ENCODE measurements at places on chromosomes 2 and 18. TPM values are rescaled to one million over a fixed set of nuclear protein-coding genes. Genes with fewer than 3 reads are reported as not detected.

EGR4 gene
- total RNA-seq = 0.09 TPM

C2orf15 gene
- 1.8 TPM for total RNA-seq

CKAP2L gene
- total RNA-seq = 0.64 TPM

CCDC150 gene
- 0.35 TPM for total RNA-seq

CD207 gene
- not detected for total RNA-seq

GLI2 gene
- 3.2 TPM for total RNA-seq

ALK gene
- total RNA-seq = 0.17 TPM

HRH4 gene
- not detected for total RNA-seq

POTEF gene
- 0.06 TPM for total RNA-seq

ACVR1C gene
- total RNA-seq = 2.7 TPM

CAPN10 gene
- total RNA-seq = 9.7 TPM

MEP1B gene
- total RNA-seq = not detected

ABCA12 gene
- total RNA-seq = 0.03 TPM

ASIC4 gene
- 0.04 TPM for total RNA-seq

HYCC2 gene
- total RNA-seq = 10.9 TPM

SCYGR4 gene
- total RNA-seq = not detected

TEKT4 gene
- not detected for total RNA-seq

NAT8 gene
- not detected for total RNA-seq

SPATA3 gene
- total RNA-seq = not detected

ZNF396 gene
- 2.6 TPM for total RNA-seq

ADCYAP1 gene
- total RNA-seq = 0.98 TPM

MFSD2B gene
- not detected for total RNA-seq

Data from pancreas (tissue), 10 donors.